ENCODE measurements at places on chromosomes 12 and 14.

GRCh38 chr14:59931237-59931636 is 11.3 kb downstream of the LRRC9 start:
- no peak for DNase-seq

DNA sequence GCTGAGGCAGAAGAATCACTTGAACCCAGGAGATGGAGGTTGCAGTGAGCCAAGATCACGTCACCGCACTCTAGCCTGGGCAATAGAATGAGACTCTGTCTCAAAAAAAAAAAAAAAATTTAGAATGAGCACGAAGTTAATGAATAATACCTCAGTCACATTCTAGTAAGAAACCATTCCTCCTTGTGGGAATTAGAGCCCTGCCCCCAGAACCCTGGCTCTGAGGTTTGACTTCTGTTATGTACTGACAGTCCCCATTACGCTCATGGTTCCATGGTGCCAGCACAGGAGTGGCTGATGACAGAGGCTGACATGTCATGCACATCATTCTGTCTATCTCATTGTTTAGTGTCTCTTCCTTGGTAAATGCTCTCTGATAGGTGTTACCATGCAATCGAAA is 132.6 kb upstream of the FGD4 start:
- no peak for DNase-seq

DNA sequence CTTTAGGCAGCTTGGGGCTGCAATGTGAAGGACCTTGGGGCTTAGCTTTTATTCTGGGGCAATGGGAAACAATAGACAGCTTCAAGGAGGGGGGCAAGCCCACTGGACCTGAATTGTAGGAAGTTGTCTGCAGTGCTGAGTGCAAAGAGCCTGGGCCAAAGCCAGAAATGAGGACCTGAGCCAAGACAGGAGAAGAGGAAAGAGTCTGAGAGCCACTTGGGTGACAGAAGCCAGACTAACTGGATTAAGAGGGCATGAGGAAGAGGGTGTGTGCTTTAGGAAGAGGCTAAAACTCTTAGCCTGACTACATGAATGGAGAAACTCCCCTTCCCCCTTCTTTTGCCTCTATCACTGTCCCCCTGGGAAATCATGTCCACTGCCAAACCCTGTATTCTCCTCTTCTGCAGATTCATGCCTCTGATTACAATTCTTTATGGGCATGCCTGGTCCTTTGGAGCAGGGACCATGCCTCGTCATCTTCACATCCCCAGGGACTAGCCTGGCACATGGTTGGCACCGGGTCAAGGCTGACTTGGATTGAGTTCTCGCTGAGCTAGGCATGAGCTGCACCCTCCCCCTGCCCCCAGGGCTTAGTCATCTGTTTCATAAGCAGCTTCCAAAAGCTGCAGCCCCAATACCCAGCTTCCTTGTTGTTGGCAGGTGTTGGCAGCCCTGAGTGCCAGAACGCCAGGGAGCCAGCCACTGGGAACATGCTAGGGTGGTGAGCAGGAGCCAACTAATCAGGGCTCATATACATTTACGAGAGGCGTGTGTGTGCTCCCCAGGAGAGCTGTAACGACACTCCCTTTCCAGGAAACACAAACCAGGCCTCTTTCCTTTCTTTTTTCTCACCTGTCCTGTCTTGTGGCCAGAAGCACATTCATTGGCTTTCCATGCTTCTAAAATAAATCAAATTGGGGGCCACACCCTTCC is 27.7 kb upstream of the JDP2 start:
- no peak for DNase-seq

DNA sequence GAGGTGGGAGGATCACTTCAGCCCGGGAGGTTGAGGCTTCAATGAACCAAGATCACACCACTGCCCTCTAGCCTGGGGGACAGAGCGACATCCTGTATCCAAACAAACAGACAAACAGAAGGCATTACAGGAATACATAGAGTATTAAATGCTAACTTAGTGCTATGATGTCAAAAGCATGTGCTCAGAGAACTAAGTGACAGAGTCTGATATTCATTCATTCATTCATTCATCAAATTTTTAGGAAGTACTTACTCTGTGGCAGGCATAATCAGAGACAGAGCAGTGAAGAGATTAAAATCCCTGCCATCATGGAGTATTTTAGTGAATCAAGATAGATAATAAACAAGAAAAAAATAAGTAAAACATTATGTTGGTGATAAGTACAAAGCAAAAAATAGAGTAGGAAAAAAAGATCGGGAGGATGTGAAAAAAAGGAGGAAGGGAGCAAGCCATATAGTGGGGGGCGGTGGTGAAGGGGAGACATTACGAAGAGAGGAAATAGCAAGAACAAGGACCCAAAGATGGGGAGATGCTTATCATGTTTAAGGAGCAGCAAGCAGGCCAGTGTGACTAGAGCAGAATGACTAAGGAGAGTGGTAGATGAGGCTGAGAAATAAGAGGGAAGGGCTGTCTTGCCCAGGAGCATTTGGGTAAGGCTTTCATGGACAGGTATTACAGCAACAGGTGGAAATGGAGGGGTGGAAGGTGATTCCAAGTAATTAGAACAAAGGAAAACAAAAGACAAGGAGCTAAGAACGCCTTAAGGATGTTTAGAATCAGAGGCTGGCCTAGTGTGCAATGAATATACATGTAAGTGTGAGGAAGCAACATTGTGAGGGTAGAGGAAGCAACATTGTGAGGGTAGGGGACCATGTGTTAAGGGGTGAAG is 2.8 kb downstream of the MAP4K5 start:
- DNase-seq, result no peak

- DNase-seq, result no peak
Observed at GRCh38 chr12:104716172-104716571, 241.9 kb downstream of the SLC41A2 start.
